ENCODE measurements at places on chromosomes 7 and 10.

- no peak for DNase-seq
Measured at GRCh38 chr7:36659638-36660341, 64.5 kb downstream of the AOAH start.

DNA sequence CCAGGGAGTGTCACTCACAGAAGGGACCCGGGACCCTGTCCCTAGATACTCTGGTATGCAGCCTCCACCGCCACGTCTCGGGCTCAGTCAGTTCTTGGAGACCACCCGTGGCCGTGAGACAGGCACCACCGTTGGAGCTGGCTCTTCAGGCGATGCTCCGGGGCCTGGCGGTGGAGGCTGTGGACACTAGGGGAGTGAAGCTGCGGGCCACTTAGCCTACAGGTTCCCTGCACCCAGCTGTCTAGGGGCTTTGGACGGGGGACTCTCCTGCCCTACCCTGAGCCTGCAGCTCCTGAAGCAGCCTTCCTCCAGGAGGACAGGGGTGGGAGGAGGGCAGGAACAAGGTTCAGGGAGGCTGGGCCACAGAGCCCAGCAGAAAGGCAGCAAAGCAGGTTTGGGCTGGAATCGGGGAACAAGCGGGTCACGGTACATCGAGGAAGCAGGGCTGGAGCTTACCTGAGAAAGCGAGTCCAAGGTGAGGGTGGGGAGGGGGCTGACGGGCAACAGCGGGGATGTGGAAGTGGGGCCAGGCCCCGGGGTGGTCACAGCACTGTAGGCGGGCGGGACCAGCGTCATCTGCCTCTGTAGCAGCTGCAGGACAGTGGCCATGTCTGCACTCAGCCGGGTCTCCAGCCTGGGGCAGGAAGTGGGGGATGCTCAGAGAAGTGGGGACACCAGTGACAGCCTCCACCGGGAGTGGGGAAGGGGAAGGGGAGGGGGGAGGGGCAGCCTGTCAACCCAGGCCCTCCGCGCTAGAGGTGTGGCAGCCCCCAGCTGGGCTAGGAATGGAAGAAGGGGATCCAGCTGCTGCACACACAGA, 31.5 kb downstream of the KCNH2 start:
- no peak for DNase-seq

GRCh38 chr10:132533571-132534260, 3.9 kb upstream of the INPP5A start:
- no peak for DNase-seq

DNA sequence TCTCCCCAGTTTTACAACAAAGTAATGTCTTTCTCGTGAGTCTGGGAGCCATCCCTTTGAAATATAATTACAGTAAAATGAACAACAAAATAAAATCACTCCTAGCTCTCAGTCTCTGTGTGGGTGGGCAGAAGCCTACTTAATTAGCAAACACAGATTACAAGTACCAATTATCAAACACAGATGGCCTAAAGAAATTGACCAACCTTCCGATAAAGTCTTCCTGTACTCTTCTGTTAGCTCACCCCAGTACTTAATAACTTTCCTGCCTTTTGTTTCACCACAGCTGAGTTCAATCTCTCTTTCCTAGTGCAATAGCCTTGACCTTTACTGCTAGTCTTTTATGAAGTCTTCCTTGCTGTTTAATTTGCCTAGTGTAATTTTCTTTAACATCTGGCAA, 719.2 kb upstream of the MBL2 start:
- no peak for DNase-seq

DNA sequence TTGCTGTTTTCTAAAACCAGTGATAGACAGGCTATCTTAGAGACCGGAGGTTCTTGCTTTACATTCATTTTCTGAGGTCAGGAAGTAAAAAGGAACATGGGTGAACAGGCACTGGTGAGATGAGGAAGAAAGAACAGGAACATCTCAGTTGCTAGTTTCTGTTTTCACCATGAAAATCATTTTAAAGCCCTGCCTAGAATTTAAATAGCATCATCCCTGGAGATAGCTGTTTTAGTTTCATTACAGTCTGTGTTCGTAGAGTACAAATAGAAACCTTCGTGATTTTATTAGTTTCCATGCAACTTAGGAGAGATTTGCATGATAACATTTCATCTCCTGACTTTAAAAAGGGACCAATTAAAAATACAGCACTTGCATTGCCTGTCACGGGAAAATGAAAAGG, 14.7 kb downstream of the KCNMA1 start:
- no peak for DNase-seq

- DNase-seq = no peak
Measured at GRCh38 chr10:79044846-79045245, 23.9 kb upstream of the ZMIZ1 start.

GRCh38 chr7:38351601-38352000, 78.2 kb upstream of the TARP start:
- DNase-seq = no peak

Measured in stimulated activated CD8-positive, alpha-beta memory T cell treated with anti-CD3 and anti-CD28 coated beads, Interleukin-4, amount 100 ng/mL, for 1 hour (primary cell).